ENCODE measurements at places on chromosomes 3 and 15.
A peak's percentile ranks its signal among the peaks of the same experiment; 100 is the strongest.

GRCh38 chr3:138092023-138092422 lies 23.4 kb downstream of the DZIP1L start:
- DNase-seq, result no peak

DNA sequence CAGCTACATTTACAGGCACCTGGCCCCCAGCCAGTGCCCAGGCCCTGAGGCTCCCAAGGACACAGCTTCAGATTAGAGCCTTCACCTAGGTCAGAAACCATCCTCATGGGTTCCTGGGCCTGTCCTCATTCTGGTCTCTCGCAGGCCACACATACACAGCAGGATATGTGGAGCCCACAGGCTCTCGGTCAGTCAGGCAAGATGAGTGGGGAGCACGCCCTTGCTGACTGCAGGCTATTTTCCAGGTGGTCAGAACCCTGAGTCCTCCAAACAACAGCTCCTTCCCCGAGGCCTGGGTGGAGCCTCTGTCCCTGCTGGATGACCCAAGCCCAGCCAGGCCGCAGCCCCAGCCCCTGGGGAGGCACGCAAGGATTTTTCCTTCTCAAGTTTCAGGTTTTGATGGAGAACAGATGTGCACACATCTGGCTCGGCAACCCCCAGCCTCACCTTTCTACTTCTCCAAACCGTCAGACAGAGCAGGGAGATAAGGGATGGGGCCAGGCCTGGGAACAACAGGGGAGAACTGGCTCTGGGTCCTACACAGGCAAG lies 1.6 kb downstream of the STRA6 start:
- DNase-seq, result no peak

GRCh38 chr15:82934100-82934880 lies 18.2 kb downstream of the HOMER2 start:
- DNase-seq, result no peak

- no peak for DNase-seq
Measured at GRCh38 chr15:52124270-52124880, 11.8 kb upstream of the BCL2L10 start.

DNA sequence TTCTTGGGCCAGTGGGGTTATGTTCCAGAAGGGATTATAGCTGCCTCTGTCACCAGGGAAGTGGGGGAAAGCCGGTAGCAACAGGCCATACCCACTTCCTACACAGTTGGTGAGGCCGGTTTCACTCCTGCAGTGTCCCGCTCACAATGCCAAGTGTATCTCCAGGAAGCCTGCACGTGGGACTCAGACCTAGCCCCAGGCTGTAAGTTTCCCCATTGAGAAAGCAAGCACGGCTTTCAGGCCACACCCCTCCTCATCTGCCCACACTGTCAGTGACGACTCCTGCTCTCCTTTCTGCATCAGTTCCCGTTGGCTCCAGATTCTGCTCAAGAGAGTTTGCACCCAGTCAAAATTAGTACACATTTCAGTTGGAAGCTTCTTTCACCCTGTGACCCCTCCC lies 51.6 kb upstream of the CPOX start:
- no peak for DNase-seq

GRCh38 chr15:71043373-71043772 lies 71.9 kb upstream of the THSD4 start:
- DNase-seq, result no peak

DNA sequence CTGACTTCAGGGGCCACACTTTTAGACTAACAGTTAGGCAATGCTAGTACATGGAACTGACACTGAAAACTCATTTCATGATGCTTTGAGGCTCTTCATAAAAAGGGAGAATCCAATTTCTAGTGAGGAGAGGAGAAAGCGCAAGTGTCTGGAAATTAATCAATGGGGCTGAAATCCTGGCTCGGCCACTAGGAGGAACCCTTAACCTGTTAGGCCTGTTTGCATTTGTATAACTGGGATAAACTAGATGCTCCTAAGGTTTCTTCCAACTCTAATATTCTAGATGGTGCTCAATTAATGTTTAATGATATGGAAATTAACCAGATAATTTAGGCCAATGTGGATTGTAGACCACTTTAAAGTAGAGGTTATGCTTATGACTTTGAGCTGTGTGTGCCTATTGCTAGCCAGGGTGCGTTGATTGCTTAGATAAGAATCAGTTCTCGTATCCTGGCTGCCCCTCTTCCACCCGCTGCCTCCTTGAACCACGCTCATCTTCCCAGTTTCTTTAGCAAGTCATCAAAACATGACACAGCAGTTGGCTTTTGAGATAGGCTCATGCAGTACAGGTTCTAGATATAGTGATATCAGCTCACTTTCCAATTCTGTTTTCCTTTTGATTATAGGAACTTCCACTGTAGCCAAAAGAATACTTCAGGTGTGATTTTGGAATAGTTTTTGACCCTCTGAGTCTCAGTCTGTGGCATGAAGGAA lies 16.8 kb upstream of the CRBN start:
- no peak for DNase-seq

- no peak for DNase-seq
Measured at GRCh38 chr15:81296673-81297072, 27.3 kb downstream of the STARD5 start.

DNA sequence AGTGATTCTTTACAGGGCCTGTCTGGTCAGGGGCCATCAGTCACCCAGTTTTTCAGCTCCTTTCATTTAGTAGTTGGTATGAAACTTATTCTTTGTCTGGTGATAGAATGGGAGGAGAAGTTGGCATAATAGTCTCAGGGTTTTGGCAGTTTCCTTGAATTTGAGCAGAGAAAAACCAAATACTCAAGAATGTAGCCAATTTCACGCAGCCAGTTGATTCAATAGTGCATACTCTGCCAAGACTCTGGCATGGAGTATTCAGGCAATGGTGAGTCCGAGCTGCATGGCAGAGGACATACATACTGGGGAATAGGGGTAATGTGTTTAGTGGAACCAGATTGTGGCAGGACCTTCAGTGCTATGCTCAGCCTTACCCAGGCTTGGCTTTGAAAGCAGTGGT lies 118.3 kb downstream of the GALK2 start:
- DNase-seq, result no peak

GRCh38 chr3:105755121-105755886 lies 113.5 kb downstream of the CBLB start:
- no peak for DNase-seq

DNA sequence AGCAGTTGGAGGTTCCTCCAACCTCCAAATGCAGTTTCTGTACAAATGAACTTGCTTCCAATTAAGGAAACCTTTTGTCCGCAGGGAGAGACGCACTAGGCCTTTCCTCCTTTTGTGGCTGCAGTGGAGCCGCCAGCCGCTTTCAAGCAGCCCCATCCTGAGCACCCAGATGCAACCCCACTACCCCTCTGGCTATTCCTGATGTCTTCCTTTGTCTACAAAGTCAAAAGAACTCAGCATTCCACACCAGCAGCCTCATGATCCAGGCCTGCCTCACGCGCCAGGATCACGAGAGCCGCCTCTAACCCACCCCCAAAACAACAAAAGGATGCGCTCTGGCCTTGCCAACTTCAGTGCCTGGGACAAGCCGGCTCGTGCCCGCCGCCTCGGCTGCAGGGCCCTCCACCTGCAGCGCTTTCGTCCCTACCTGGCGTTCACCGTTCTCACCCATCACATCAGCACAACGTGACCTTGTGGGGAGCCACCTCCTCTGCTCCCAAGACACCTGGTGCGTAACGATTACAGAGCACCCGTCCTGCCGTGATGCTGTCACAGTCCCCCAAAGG lies 48.2 kb upstream of the MUC4 start:
- DNase-seq, result no peak

DNA sequence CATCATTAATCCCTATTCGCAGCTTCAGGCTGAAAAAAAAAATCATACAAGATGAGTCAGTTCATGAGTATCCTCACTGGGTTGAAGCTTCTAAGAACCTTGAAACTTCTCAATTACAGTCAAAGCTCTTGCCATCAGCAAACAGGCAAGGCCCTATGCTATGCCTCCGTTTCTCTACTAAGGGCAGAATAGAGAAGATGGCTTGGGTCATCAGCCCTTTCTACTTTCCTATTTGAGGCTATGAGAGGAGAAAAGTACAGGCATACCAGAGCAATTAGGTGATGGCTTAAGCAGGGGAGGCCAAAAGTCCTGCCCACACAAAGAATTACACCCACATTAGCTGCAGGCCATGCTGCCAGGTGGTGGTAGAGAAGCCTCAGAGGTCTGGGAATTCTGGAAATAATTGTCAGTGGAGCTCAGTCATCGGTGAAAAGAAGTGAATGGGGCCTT lies 89.0 kb downstream of the MRPL46 start:
- no peak for DNase-seq

DNA sequence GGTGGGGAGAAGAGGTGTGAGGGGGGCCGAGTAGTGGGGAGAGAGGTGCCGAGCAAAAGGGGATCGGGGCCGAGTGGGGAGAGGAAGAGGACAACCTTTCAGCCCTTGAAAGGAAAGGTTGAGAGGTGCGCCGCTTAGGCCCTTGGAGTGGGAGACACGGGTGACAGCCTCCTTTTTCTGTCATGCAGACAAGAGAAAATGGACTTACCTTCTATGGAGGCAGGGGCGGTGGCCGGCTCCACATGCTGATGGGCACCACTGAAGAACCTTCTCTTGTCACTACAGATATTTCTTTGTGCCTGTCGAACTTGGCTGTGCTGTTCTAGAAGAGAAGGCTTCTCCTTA lies 421 bp downstream of the KLHL18 start:
- no peak for DNase-seq

DNA sequence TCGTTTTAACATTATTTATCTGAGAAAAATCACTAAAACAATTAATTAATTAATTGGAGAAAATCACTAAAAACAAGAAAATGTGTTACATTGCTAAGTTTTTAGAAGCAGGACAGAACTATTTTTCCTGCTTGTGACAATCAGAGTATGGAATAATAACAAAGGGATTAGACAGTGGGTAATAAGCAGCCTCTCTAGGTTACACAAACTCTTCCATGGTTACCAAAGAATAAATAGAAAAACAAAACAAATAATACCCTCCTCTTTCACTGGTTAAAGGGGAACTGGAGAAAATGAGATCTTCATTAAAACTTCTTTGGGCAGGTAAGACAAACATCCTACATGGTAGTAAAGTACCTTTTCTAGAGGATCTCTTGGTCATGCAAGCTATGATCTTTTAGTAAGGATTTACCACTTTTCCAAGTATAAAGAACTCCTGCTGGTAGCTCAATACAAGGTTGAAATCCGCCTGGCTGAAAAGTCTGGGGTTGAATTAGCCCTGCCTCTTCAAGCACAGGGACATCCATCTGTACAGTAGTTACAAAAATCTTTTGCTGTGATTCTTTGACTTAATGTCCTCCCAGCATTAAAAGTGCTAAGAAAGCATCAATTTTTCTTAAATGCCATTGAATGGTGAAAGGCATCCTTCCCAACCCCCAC lies 2.5 kb upstream of the PLCH1 start:
- no peak for DNase-seq

DNA sequence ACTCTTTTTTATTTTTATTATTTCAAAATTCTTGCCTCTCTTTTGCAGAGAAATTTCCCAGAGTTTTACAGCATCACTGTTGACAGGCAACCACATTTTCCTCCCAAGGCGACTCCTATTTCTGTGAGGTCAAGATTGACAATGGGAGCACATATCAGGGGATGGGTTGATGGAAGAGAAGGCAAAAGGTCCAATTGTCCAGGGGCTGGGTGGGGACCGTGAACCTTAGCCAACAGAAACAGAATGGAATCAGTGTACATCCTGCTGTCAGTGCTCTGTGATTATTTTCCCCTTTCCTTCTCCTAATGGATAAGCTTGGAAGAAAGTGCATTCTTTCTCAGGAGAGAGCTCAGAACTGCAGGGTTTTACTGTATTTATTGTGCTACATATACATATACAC lies 42.4 kb downstream of the CNTN6 start:
- no peak for DNase-seq

DNA sequence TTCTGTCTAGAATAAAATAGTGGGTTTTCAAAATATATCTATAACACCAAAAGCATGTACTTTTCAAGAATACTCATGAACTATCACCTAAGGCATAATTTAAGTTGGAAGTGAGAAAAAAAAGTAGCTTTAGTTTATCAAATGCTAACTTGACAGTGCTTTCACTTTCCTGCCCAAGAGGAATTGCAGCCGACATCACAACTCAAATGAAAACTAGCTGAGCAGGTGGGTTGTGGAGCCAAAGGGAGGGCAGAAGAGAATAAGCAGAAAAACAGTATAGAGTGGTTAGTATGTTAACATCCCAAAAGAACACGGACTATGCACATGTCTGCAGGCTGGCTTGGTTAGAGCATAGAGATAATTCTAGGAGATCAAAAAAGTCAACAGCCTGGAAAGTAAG lies 120.9 kb downstream of the NEDD4 start:
- DNase-seq, result no peak

DNA sequence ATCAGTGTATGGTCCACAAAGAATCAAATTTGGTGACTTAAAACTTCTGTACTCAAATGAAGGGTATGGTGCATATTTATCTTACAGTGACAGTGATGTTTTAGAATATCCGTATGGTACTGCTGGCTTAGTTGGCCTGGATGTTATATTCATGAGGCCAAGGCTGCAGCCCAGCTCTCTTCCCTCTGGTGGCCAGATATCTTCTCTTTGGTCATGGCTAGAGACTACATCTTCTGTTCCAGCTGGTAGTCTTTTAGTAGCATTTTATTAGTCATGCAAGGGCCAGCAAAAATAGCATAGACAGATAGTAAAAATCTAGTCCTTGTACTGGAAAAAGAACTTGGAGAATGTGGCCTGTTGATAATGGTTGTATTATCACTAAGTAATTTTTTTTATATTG lies 124.0 kb upstream of the ROPN1 start:
- no peak for DNase-seq

DNA sequence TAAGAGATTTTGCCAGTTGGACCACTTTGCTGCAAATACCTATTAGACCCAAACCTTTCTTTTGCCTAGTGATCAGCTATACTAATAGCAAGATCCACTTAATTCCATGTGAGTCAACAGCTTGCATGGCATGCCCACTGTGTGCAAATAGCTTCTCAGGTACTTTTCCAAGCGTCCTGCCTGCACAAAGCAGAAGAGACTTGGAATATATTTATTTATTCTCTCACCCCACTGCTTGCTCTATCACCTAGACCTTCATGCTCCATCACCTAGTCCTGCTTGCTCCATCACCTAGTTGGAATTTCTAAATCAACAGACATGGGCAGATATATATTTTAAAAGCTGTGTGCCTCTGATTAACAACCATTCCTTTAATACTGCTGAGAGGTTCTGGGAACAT lies 47.6 kb downstream of the MBNL1 start:
- DNase-seq, result no peak

GRCh38 chr15:70947351-70948335 lies 55.0 kb downstream of the LRRC49 start:
- no peak for DNase-seq

DNA sequence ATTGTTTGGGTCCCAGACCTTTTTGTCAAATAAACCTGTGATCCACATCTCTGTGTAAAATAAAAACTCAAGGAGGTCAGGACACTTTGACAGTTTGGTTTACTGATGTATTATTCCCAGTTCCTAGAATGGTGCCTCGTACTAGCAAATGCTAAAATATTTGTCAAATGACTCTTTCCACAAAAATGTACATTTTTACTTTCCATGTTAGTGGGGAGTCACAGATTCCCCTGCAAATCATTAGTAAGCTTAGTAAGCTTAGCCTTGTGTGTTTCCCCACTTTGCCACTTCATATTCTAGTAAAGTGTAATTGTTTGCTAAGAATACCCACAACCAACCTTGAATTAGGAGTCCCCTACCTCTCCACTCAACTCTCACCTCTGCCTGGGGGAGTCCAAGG lies 2.4 kb upstream of the MAGI1 start:
- no peak for DNase-seq

- DNase-seq, result peak; percentile 57
Measured at GRCh38 chr3:180594631-180595558, 7.1 kb upstream of the TTC14 start.

Measured in NCI-H524 treated with DMSO at 0.1 percent for 48 hours (cell line).